ENCODE measurements at places on chromosomes 3 and 15. TPM values are rescaled to one million over a fixed set of nuclear protein-coding genes. Genes with fewer than 3 reads are reported as not detected.

The PPP1R14D gene
- 0.32 TPM for total RNA-seq

The CAMK2N2 gene
- 1.5 TPM for total RNA-seq

The LMOD3 gene
- total RNA-seq = not detected

The TIGIT gene
- not detected for total RNA-seq

The PCSK6 gene
- total RNA-seq = 11.4 TPM

The GOLGA8J gene
- not detected for total RNA-seq

The LIPC gene
- total RNA-seq = not detected

The TPRG1 gene
- total RNA-seq = 0.21 TPM

The HYKK gene
- total RNA-seq = 6.3 TPM

The PLA2G4E gene
- total RNA-seq = not detected

The CPEB1 gene
- total RNA-seq = 4.0 TPM

The ZNF654 gene
- total RNA-seq = 3.1 TPM

The FETUB gene
- total RNA-seq = 0.05 TPM

The DTX3L gene
- total RNA-seq = 11.6 TPM

The HYAL1 gene
- 0.38 TPM for total RNA-seq

The NDN gene
- total RNA-seq = 0.08 TPM

The FBXW12 gene
- not detected for total RNA-seq

The LCTL gene
- total RNA-seq = not detected

The LOXL1 gene
- total RNA-seq = 0.28 TPM

The TMEM212 gene
- not detected for total RNA-seq

The TMEM158 gene
- total RNA-seq = 24.2 TPM

The CFAP100 gene
- total RNA-seq = not detected

The MORC1 gene
- total RNA-seq = not detected

The ASB14 gene
- not detected for total RNA-seq

The ERC2 gene
- not detected for total RNA-seq

The VILL gene
- 0.07 TPM for total RNA-seq

The CRABP1 gene
- total RNA-seq = 0.71 TPM

The HDDC3 gene
- 34.0 TPM for total RNA-seq

The CHAC1 gene
- 2.6 TPM for total RNA-seq

The DHFR2 gene
- total RNA-seq = 3.1 TPM

The CCR3 gene
- total RNA-seq = not detected

The AHSG gene
- total RNA-seq = 0.11 TPM

The PRTG gene
- total RNA-seq = 8.2 TPM

The AP3B2 gene
- total RNA-seq = 0.40 TPM

The MITF gene
- 7.2 TPM for total RNA-seq

The PRR20G gene
- total RNA-seq = 0.14 TPM
